ENCODE measurements at places on chromosomes 6 and 20.

GRCh38 chr6:118485601-118486550, 62.2 kb upstream of the PLN start:
- no peak for DNase-seq

DNA sequence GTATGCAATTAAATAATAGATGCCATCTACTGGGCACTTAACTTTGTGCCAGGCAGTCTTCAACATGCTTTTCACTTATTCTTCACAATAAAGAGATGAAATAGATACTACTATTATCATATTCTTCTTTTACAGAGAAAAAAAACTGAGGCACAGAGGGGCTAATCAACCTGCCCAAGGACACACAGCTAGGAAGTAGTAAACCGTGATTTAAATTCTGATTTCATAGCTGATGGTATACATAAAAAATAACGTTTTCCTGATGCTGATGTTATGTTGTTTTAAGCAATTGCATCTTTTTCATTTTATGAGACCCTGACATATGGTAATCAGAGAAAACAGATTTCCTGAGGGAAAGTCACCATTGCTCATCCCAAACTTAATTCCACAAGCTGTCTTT, 45.1 kb upstream of the ATXN1 start:
- no peak for DNase-seq

- DNase-seq: no peak
Measured at GRCh38 chr20:9686866-9687265, 152.0 kb downstream of the PAK5 start.

- DNase-seq: no peak
Measured at GRCh38 chr6:129641344-129641743, 68.6 kb downstream of the ARHGAP18 start.

DNA sequence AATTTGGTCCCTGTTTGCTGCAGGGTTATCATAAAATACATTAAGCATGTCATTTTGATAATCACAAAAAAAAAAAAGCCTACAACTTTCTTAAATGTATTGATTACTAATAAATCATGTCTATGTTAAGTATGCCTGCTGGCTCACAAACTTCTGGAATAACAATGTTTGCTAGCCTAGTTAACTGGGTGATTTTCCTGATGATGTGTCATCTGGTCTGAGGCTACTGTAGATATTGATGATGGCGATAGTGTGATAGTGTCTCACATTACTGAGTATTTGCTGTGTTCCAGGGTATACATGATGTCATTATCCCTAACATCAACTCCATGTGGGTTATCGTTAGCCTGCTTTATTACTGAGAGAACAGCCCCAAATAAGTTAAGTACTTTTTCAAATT, 86.2 kb upstream of the VSTM2L start:
- DNase-seq: no peak

DNA sequence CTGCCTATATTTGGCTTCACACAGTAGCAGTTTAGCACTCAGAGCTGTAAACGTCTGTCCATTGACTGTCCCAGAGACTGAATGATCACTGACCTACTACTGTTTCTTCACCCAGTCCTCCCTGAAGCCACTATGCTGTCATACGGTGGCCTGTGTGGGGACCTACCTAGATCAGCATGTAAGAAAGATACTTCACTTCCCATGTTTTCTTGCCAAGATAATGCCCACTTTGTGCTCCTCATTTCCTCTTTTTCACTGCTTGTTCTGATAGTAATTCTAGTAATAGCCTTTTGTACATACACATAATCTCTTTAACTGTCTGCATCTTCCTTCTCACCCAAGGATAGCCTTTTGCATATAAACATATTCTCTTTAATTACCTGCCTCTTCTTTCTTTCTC, 109.9 kb upstream of the TIAM2 start:
- no peak for DNase-seq

DNA sequence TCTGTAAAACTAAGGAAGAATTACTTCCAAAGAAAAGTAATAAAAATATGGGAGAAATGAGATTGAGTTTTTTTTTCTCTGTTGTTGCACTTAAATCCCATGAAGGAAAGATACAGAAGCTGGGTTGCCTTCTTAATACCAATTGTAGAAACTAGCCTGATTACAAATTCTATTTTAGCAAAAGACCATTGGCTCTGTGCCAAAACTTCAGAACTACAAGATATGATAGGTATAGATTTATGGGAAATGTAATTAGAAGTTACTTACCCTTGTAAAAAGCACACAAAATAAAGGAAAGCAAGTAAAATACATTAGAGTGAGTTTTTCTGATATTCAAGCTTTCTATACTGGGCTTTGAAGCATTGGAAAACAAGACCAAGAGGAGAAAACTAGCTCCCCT, 73.5 kb upstream of the SCGN start:
- no peak for DNase-seq

DNA sequence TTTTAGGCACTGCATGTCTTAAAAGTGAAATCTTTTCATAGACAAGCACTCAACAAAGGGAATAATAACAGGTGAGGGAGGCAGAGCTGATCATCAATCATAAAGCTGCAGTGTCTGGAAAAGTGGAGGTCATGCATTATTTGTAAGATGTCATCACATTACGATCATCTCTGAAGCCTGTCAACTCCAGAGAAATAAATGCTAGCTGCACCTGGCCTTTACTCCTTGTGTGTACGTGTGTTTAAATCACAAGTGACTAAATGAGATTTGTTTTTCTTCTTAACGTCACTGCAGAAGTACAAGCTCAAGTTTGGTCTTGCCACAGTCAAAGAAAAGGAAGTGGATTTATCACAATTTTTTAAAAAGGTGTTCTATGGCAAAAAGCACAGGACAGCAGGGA, 275.5 kb upstream of the SGK1 start:
- no peak for DNase-seq

DNA sequence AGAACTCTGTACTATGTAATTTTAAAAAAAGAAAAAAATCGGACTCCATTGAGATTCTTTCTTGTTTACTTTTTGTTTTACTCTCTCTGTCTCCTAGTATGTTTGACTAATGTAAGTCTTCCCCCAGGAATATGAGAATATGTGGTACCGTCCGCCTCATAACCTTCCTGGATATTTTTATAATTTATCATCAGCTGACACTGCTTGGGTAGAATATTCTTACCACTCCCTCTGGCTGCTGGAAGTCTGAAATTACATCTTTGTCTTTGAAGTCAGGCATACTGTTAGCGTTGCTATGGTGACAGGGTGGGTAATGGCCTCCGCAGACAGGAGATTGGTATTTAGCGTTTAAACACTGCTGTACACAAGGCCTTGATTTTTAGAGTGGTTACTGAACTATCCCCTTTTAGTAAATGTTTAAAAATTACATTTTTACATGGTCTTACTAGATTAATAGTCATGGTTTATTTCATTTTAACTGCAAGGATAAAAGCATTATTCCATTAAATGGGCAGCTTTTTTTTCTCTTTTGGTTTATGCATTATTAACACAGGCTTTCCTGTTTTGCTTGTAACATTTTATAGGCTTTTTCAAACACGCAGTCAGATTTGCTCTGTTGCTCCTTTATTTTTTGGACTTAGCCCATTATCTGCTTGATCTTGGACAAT, 176.4 kb downstream of the ARID1B start:
- no peak for DNase-seq

- no peak for DNase-seq
Measured at GRCh38 chr20:11267131-11267761, 593.4 kb upstream of the JAG1 start.

- no peak for DNase-seq
Measured at GRCh38 chr6:159691133-159691962, 1.7 kb downstream of the SOD2 start.

DNA sequence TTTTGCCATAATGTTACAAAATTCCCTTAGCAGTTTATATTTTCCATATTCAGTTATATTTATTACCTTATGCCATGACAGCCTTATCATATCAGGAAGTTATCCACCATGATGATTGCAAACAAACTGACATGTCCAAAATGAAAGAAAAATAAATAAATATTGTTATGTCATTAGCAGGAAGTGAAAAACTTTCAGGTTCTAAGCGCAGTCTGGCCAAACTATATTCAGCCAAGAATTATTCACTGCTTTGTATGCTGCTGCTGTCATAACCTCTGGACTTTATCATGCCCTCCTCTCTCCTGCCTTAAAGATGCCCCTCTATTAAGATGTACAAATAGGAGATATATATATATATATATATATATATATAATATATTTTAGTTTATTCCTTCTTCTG, 27.7 kb upstream of the DEFB112 start:
- DNase-seq: no peak
